ENCODE measurements at places on chromosomes 11 and 22. TPM values are rescaled to one million over a fixed set of nuclear protein-coding genes. Genes with fewer than 3 reads are reported as not detected.

GRCh38 chr11:110857892-110858546, 145.8 kb upstream of the ARHGAP20 start:
- peak; percentile 60 for DNase-seq

GRCh38 chr11:9533736-9534473, 39.6 kb upstream of the WEE1 start:
- DNase-seq: no peak

- DNase-seq: peak; percentile 52
Measured at GRCh38 chr22:22576244-22576988, 17.4 kb upstream of the PRAME start.

- DNase-seq: peak; percentile 56
Measured at GRCh38 chr22:29604076-29604360, 585 bp downstream of the NF2 start.

Gene ANKK1
- total RNA-seq: 1.1 TPM
